Body of pancreas (tissue), 4 donors: ENCODE measurements at places on chromosomes 3 and 15. TPM values are rescaled to one million over a fixed set of nuclear protein-coding genes. Genes with fewer than 3 reads are reported as not detected.

The ANKRD34C gene
- total RNA-seq, result under 0.01 TPM

The ZPLD1 gene
- not detected for total RNA-seq

The PLCH1 gene
- total RNA-seq, result 3.0 TPM

The GLDN gene
- 5.6 TPM for total RNA-seq

The FSIP1 gene
- total RNA-seq, result 0.33 TPM

The CNTN4 gene
- total RNA-seq, result 50.1 TPM

The MESP1 gene
- total RNA-seq, result 2.1 TPM
